ENCODE measurements at places on chromosomes 12 and 14. TPM values are rescaled to one million over a fixed set of nuclear protein-coding genes. Genes with fewer than 3 reads are reported as not detected.

GRCh38 chr14:71555654-71556559 is 376.3 kb upstream of the RGS6 start:
- no peak for DNase-seq

DNA sequence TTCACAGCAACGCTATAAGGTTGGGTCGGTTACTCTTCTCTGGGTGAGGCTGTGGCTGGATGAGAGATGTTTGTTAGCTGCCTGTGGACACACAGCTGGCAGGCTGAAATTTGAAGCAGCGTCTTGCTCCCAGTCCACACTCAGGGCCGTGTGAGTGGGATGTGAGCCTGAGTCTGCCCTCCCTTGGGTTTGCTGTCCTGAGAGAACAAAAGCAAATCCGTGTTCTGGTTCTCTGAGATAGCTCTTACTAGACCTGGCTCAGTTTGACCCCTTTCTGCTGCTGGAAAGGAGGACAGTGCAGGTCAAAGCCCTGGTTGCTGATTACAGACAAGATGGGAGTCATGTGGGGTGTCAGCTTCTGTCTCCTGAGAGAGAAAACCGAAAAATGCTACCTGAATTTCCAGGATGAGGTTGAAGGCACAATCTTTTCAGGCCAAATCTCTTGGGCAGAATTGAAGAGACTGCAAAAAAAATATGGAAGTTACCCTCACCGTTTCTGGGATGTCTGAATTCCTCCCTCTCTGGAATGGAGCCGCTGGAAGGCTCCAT is 270.8 kb downstream of the ZFP36L1 start:
- DNase-seq = no peak

Gene KLRD1
- 0.03 TPM for total RNA-seq

DNA sequence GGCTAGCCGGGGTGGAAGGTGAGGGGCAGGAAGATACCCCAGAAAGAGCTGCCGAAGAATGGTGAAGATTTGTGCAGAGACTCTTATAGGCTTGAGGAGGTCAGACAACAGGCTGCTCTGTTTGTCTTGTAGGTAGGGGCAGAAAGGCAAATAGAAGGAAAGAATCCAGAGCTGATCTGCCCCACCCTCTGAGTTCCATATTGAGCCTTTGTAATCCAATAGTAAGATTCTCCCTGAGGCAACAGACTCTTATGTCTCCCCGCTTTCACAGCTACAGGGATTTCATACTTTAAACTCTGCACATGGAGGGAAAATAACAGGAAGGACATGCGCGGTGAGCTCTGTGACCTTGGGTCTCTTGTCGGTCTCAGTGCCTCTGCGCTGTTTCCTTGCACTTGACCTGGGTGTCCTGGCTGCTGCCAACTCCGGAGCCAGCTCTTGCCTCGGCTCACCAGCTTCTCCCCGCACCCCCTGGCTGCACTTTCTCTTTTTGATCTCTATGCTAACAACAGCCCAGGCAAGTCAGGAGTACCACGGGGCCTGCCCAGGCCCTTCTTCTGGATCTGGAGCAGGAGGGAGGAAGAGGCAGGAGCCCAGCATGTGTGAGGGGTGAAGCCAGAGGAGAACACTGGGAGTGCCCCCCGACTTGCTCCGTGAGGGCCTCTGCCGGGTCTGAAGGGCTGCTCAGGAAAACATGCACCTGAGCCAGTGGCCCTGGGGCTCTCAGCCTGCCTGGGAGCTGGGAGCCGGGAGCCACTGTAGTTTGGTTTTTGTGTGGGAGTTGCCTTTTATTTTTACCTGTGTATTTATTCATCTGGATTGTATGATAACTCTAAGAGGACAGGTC is 75.8 kb downstream of the PPP1R36 start:
- no peak for DNase-seq

GRCh38 chr12:15393995-15394394 is 71.7 kb downstream of the PTPRO start:
- DNase-seq = no peak

Gene ANKRD33
- 1.7 TPM for total RNA-seq

Gene LRRC43
- total RNA-seq = not detected

- no peak for DNase-seq
Observed at GRCh38 chr14:60861545-60862140, 119.2 kb downstream of the TRMT5 start.

DNA sequence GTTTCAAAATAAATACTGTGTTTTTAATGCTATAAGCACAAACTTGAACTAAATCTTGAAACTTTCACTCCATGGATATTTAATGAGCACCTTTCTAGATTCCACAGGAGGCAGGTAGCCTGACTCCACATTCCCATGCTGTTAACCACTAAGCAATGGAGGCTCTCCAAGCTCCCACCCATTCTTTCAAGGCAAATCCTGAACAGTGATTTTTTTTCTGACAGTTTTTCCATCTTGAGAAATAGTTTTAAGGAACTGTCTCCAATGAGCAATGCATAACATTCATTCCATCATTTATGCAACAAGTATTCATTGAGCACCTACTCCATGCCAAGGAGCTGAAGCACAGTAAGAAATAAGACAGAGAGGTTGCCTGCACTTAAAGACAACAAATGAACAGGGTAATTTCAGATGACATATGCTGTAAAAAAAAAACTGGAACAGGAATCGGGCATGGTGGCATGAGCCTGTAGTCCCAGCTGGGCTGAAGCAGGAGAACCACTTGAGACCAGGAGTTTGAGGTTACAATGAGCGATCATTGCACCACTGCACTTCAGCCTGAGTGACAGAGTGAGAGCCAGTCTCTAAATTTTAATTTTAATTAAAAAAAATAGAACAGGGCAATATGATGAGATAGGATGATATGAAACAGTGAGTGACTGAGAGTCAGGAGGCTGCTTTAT is 102.3 kb upstream of the CPSF6 start:
- DNase-seq = no peak

DNA sequence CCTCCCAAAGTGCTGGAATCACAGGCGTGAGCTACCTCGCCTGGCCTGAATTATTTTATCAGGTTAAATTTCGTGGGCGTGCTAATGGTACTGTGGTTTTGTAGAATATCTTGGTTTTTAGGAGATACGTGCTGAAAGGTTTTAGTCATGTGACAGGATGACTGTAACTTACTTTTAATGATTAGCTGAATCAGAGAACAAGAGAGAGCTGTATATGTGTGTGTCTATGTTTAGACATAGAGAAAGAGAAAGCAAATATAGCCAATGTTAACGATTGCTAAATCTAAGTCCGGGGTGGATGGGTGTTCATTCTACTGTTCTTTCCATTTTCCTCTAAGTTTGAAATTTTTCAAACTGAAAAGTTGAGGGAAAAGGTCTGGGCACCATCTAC is 9.2 kb upstream of the PNMA1 start:
- DNase-seq = no peak

DNA sequence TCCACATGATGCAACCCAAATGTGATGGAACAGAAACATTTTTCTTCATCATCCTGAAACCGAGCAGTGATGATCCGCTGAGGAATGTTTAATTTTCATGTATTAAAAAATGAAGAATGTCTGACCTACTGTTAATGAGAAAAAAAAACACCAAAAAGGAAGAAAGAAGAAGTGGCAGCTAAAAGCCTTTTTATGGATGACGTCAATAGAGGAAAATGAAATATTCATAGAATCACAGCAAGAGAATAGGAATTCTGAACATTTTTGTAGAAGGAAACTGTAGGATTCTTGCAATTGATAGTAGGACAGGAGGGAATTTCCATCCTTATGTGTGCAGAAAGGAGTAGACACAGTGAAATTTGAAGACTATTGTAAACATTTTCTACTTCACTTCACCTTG is 112.9 kb downstream of the PRKCH start:
- no peak for DNase-seq

Gene CDK2
- 27.7 TPM for total RNA-seq

- peak; percentile 49 for DNase-seq
Observed at GRCh38 chr12:16606991-16607390, 1.0 kb upstream of the LMO3 start.

DNA sequence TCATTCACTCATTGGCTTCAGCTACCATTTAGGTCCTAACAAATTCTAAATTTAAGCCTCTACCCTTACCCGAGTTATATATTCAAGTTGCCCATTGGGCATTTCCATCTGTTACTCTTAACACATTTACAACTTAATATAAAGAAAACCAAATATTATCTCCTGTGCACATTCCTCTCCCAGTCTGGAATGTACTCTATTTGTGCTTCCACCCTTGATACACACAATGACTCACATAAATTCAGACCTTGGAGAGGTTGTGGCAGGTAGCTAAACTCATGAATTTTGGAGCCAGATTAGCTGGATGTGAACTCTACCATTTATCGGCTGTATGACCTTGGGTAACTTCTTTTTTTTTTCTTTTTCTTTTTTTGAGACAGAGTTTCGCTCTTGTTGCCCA is 51.1 kb downstream of the BRMS1L start:
- no peak for DNase-seq

- no peak for DNase-seq
Observed at GRCh38 chr12:41621291-41621690, 433.2 kb downstream of the PDZRN4 start.
